ENCODE measurements at places on chromosomes 1 and 21.

DNA sequence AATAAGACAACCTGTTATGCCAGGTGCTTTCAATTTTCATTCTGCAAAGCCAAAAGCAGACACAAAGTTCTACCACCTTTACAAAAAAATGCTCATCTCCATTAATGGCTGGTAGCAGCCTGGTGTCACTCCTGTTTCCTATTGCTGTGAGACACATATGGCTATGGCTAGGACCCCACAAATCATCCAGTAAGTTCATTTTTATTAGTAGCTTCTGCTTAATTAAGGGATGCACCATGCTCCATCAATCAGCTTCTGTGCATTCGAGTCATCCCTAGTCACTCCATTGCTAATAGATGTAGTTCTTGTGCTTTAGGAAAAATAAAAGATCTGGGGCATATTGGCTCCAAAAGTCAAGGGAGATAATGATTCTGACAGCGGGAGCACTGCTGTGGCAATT, 257.2 kb downstream of the SPATA17 start:
- DNase-seq = no peak

GRCh38 chr1:19723874-19724273, 59.2 kb downstream of the HTR6 start:
- DNase-seq = no peak

DNA sequence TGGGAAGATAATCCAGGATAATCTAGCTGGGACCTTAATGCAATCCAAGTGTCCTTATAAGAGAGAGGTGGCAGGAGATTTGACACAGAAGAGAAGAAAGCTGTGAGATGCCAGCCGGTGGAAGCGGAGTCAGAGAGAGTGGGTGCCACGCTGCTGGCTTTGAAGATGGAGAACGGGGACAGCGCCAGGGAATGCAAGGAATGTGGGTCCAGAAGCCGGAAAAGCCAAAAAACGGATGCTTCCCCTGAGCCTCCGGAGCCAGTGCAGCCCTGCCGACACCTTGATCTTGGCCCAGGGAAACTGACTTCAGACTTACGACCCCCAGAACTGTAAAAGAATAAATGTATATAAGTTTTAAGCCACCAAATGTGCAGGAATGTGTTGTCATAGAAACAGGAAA, 152.6 kb downstream of the ZNF281 start:
- no peak for DNase-seq

- DNase-seq = no peak
Measured at GRCh38 chr1:96552451-96552850, 169.1 kb upstream of the PTBP2 start.

GRCh38 chr1:218613105-218613504, 268.0 kb downstream of the TGFB2 start:
- DNase-seq = no peak

GRCh38 chr1:14347776-14348175, 250.7 kb upstream of the KAZN start:
- DNase-seq = no peak

DNA sequence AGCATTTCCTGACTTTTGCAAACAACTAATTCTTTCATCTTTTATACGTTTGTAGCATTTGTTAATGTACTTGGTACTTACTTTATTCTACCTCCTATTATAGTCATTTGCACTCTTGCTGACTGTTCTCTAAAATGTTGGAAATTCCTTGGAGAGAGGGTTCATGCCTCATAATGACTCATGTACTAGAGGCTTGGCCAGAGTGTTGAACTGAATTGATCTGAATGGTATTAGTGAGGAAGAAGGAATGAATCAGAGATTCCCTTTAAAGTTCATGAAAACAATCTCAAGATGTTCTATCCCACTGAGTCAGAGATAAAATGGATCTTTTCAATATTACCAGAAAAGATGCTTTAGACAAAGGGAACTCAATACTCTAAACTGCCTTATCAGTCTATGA, 383.4 kb downstream of the SEC16B start:
- no peak for DNase-seq

DNA sequence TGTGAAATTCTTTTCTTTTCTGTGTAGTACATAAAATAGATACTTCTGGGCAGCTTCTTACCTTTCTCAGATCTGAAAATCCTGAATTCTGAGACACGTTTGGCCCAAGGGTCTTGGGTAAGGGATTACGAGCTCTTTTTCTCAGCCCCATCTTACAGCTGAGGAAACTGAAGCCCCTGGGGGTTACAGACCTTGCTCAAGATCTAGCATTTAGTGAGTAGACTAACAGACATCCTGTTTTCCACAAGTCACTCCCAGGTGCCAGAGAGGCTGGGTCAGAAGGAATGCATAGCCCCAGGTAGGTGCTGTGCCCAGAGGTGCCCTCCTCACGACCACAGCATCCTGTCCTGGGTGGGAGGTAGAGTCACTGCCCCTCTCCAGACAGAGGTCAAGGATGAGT, 13.2 kb upstream of the CREG1 start:
- no peak for DNase-seq
